Vagina (tissue), 2 donors: ENCODE measurements at places on chromosomes 13 and 19. TPM values are rescaled to one million over a fixed set of nuclear protein-coding genes. Genes with fewer than 3 reads are reported as not detected.

GRCh38 chr13:98537740-98538139, 39.2 kb downstream of the STK24 start:
- H3K27ac ChIP-seq = peak overlapping the region; percentile 18
- no peak overlapping the region for H3K4me3 ChIP-seq
- H3K27me3 ChIP-seq = no peaks in the 10 kb centered on the region
- no peaks in the 10 kb centered on the region for H3K36me3 ChIP-seq
- DNase-seq = no peak

The UHRF1 gene
- 2.0 TPM for total RNA-seq

- no peak overlapping the region for H3K4me3 ChIP-seq
- no peaks in the 10 kb centered on the region for H3K36me3 ChIP-seq
- DNase-seq = no peak
These were observed 225.2 kb downstream of the FOXO1 start for GRCh38 chr13:40440990-40441820.

The SHISA2 gene
- total RNA-seq = not detected

The ZNF888 gene
- total RNA-seq = 3.7 TPM

GRCh38 chr13:87147076-87147475, 524.1 kb upstream of the SLITRK5 start:
- DNase-seq = no peak
- no peaks in the 10 kb centered on the region for H3K4me1 ChIP-seq
- H3K27ac ChIP-seq = no peak overlapping the region

DNA sequence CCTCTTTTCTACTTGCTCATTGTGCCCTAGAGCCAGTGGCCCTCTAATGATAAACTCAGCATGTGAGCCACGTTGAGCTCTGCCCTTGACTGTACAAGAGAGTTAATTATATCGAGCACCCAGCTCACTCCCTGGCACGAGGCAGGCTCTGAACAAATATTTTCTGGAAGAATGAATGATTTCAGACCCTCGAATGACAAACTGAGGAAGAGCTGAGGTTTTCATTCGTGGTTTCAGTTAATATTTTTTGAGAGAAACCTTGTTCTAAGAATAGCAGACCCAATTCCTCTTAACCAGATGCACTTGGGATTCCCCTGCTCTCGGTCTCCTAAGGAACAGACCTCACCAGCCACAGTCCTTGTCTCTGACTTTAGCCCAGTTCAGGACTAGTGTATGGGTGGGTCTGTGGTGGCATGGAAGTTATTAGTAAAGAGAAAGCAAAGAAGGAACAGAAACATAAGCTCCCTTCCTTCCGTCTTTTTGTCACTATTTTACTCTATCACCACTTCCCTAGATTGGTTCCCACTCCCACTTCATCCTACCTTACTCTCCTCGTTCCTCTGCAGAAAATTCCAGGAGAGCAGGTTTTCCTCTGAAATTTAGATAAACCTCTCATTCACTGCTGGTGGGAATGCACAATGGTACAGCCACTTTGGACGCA, 22.1 kb upstream of the WDFY2 start:
- H3K4me3 ChIP-seq = no peak overlapping the region
- no peaks in the 10 kb centered on the region for H3K36me3 ChIP-seq
- no peaks in the 10 kb centered on the region for H3K27me3 ChIP-seq
- DNase-seq = no peak
- no peak overlapping the region for H3K27ac ChIP-seq

DNA sequence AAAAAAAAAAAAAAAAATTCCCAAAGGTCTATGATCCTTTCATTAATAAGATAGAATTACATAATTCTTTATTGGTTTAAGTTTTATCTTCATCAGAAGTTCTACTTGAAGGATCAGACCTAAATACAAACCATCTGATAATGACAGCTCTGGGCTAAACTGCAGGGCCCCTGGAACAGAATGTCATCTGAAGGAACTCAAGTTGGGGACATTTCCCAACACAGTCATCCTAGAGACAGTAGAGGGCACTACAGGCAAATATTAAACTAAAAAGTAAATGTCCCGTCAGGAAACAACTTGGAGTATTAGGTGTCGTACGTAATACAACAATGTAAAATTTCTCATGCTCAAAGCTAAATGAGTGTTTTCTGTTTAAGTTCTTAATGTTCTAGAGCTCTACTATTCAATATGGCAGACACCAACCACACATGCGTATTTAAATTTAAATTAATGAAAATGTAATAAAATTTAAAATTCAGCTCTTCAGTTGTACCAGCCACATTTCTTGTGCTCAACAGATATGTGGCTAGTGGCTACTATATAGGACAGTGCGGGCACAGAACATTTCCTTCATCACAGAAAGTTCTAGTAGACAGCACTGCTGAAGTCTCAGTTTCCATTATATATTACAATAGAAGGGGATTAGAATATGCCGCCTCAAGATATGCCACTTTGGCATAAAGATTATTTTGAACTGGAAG, 21.8 kb upstream of the NAXD start:
- DNase-seq = no peak
- no peaks in the 10 kb centered on the region for H3K36me3 ChIP-seq
- no peak overlapping the region for H3K4me3 ChIP-seq
- H3K4me1 ChIP-seq = peaks cover 4% of the 10 kb centered on the region

- no peak overlapping the region for H3K4me3 ChIP-seq
- no peak overlapping the region for H3K27ac ChIP-seq
- no peak for DNase-seq
- H3K4me1 ChIP-seq = peaks cover 8% of the 10 kb centered on the region
These were observed 8.8 kb upstream of the KRTDAP start for GRCh38 chr19:35498984-35499527.

DNA sequence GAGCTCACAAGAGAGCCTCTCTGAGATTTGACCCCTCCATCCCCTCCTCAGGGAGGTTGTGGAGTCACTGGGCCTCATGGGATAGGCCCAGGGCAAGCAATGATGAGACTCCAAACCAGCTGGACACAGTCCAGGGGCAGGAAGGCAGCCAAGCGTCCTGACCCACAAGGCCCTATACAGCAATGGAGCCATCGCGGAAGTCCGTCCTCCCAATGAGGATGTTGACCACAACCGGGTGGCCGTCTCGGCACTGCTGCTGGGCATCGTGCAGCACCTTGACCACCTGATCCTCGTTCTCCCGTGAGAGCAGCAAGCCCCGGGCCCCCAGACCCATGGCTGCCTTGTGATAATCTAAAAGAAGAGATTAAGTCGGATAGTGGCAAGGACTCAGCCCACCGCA, 7.9 kb downstream of the SYDE1 start:
- H3K4me3 ChIP-seq = no peak overlapping the region
- H3K4me1 ChIP-seq = peaks cover 9% of the 10 kb centered on the region
- H3K27ac ChIP-seq = no peak overlapping the region
- no peaks in the 10 kb centered on the region for H3K27me3 ChIP-seq
- no peak for DNase-seq

DNA sequence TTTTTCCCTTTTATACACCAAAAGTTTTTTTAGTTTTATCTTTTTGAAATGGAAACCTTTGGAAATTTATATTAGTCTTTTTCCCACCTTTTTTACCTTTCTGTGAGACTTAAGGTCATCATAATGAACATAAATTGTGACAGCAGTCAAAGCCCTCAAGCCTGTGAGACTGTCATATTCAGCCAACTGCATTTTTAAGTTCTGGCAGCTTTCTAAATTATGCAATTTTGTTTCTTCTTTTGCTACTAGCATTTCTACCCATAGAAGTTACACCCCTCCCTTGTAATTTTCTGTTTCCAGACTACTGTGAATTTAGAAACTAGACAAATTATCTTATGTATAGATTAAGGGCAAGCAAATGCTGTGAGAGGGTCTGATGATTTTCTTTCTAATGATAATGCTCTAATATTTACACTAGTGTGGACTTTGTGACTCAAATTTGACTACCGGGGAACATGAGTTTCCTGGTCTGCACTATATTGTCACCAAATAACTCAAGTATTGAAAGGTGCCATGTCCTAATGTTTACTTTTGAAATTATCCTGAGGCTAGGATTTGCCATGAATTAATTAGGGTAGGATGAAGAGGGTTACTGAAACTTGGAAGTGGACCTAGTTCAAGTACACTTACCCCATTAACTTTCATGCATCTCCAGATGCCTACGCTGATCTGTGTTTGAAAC, 43.7 kb downstream of the FRY start:
- no peaks in the 10 kb centered on the region for H3K36me3 ChIP-seq
- H3K4me3 ChIP-seq = no peak overlapping the region
- no peaks in the 10 kb centered on the region for H3K27me3 ChIP-seq
- no peak overlapping the region for H3K27ac ChIP-seq
- H3K4me1 ChIP-seq = no peaks in the 10 kb centered on the region
- no peak for DNase-seq

DNA sequence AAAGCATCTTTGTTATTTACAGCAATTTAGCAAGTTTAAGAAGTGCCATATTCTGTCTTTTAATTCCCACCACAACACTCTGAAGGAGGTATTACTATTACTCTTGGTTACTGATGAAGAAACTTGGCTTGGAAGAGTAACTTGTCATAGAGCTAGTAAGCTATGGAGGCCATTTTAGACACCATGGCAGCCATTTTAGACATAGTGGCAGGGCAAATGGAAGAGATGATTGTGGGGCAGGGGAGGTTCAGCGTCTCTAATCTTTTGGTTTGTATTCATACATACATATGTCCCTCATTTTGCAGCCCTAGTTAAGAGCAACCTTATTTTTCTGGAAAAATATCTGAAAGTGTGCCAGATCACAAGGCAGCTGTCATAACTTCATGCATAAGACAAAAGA, 82.6 kb upstream of the SOX1 start:
- no peak for DNase-seq
- no peaks in the 10 kb centered on the region for H3K27me3 ChIP-seq
- H3K36me3 ChIP-seq = no peaks in the 10 kb centered on the region

The RGS9BP gene
- total RNA-seq = 0.49 TPM

DNA sequence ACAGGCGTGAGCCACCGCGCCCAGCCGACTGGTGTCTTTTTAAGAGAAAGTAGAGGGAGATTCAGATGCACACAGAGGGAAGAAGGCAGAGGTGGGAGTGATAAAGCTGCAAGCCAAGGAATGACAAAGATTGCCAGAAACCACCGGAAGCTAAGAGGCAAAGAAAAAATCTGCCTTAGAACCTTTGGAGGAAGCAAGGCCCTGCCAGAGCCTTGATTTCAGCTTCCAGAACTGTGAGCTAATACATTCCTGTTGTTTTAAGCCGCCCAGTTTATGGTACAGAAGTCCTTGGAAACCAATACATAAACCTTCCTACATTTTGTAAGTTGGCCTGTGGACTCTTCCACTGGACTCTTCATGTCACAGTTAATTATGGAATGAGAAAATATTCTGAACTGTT, 71.7 kb upstream of the SOX21 start:
- no peaks in the 10 kb centered on the region for H3K4me1 ChIP-seq
- H3K27ac ChIP-seq = no peak overlapping the region
- no peak for DNase-seq

The MUC16 gene
- under 0.01 TPM for total RNA-seq

GRCh38 chr19:40592170-40592569, 9.0 kb upstream of the LTBP4 start:
- no peaks in the 10 kb centered on the region for H3K27me3 ChIP-seq
- DNase-seq = no peak
- no peak overlapping the region for H3K27ac ChIP-seq
- H3K4me3 ChIP-seq = no peak overlapping the region
- no peaks in the 10 kb centered on the region for H3K36me3 ChIP-seq

The FAM83E gene
- total RNA-seq = 3.2 TPM

GRCh38 chr19:9528757-9529336, 9.6 kb downstream of the ZNF426 start:
- no peak overlapping the region for H3K27ac ChIP-seq
- DNase-seq = no peak
- no peaks in the 10 kb centered on the region for H3K4me1 ChIP-seq
- no peak overlapping the region for H3K4me3 ChIP-seq
- peaks cover 93% of the 10 kb centered on the region for H3K36me3 ChIP-seq

The FFAR1 gene
- not detected for total RNA-seq
